ENCODE measurements at places on chromosomes 5 and 9. TPM values are rescaled to one million over a fixed set of nuclear protein-coding genes. Genes with fewer than 3 reads are reported as not detected.
A peak's percentile ranks its signal among the peaks of the same experiment; 100 is the strongest.

DNA sequence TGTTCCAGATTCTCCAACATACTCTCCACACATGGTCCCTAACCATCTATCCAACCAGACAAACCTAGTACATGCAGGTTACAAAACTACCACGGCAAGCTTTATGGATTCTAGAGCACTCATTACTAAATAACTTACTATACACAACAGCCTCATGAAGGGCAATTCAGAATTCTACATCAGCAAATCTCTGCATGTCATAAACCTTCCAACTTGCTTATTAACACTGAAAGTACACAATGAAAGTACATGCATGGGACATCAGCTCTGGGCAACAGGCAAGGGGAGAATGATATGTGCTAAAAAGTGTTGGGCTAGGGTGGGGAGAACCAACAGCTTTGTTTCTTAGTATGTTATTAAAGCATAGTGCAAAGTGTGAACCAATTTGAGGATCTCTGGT, 70.4 kb downstream of the TLE1 start:
- H3K4me3 ChIP-seq, result no peak overlapping the region
- peaks cover 64% of the 10 kb centered on the region for H3K36me3 ChIP-seq
- no peaks in the 10 kb centered on the region for H3K27me3 ChIP-seq
- no peak for DNase-seq
- peaks cover 40% of the 10 kb centered on the region for H3K4me1 ChIP-seq
- peak overlapping the region; percentile 16 for H3K27ac ChIP-seq

GRCh38 chr9:567128-567746, 274.3 kb upstream of the DMRT1 start:
- H3K36me3 ChIP-seq, result peaks cover 30% of the 10 kb centered on the region

Gene C9orf153
- not detected for total RNA-seq

DNA sequence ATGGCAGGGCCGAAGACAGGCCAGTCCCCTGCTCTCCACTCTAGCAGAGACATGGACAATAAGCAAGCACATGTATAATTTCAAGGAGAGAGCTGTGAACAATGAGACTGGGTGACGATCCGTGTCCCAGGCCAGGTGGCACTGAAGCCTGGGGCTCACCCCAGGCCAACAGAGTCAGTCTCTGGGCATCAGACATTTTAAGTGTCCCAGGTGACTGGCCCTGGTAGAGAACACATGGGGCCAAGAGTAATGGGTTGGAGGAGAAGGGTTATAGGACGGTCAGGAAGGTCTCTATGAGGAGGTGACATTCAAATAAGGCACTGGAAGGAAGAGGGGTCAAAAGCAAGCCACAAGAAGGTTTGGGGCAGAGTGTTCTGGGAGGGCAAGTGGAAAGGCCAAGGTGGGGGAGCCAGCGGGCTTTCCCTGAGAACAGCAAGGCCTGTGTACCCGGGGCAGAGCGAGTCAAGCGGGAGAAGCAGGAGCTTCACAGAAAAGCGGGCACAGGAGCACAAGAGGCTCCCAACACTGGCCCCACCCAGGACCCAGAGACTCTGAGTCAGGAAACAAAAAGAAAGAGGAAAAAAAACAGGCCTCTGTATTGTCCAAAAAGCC, 1.1 kb upstream of the AKNA start:
- no peak overlapping the region for H3K4me3 ChIP-seq
- no peaks in the 10 kb centered on the region for H3K36me3 ChIP-seq

Gene IL33
- total RNA-seq, result not detected

DNA sequence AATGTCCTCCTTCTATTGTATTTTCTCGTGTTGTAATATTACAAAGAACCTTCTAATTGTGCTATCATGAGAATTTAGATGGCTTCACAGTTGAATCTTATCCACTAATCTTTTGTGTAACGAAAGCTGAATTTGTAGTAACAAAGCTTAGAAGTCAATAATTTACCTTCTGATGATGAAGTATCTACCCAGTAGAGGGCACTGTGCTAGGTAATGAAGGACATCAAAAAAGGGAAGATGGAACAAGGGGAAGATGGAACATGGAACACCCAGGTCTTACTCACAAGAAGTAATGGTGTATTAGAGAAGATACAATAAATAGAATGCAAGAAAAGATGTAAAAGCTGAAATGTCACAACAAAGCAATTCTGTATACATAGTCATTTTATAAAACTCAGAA, 131.0 kb upstream of the CCNG1 start:
- no peak overlapping the region for H3K27ac ChIP-seq
- no peak for DNase-seq
- no peak overlapping the region for H3K4me3 ChIP-seq

Gene ST8SIA4
- 1.3 TPM for total RNA-seq

- DNase-seq, result no peak
- peak overlapping the region; percentile 86 for H3K4me3 ChIP-seq
- H3K4me1 ChIP-seq, result peaks cover 31% of the 10 kb centered on the region
- peaks cover 2% of the 10 kb centered on the region for H3K36me3 ChIP-seq
- H3K27me3 ChIP-seq, result no peaks in the 10 kb centered on the region
- peak overlapping the region; percentile 39 for H3K27ac ChIP-seq
These were observed 3.3 kb downstream of the UBE2R2 start for GRCh38 chr9:33820231-33820745.

- H3K36me3 ChIP-seq, result 0 out of 2 replicates have a peak, but pooled peaks cover 3% of the 10 kb centered on the region
- H3K4me1 ChIP-seq, result peaks cover 12% of the 10 kb centered on the region
- H3K27me3 ChIP-seq, result no peaks in the 10 kb centered on the region
- no peak for DNase-seq
These were observed 16.2 kb downstream of the UHRF2 start for GRCh38 chr9:6428940-6429889.

Gene INSL6
- total RNA-seq, result not detected

Gene SLC34A3
- total RNA-seq, result 0.13 TPM

GRCh38 chr9:8489835-8490234, 690.3 kb upstream of the DMAC1 start:
- H3K4me3 ChIP-seq, result no peak overlapping the region
- peaks cover 4% of the 10 kb centered on the region for H3K36me3 ChIP-seq
- DNase-seq, result no peak
- H3K27me3 ChIP-seq, result no peaks in the 10 kb centered on the region
- peaks cover 9% of the 10 kb centered on the region for H3K4me1 ChIP-seq

Gene SH2D3C
- total RNA-seq, result 5.4 TPM

DNA sequence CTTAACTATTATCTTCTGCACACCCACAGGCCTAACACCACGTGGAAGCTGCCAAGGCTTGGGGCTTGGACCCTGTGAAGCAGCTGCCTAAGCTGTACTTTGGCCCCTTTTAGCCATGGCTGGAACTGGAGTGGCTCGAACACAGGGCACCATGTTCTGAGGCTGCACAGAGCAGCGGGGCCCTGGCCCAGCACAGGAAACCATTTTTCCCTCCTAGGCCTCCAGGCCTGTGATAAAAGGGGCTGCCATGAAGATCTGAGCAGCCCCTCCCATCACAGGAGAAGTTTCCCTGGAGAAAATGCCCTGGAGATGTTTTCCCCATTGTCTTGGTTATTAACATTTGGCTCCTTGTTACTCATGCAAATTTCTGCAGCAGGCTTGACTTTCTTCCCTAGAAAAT, 126.3 kb downstream of the MELK start:
- H3K4me1 ChIP-seq, result no peaks in the 10 kb centered on the region
- no peak overlapping the region for H3K27ac ChIP-seq
- peaks cover 24% of the 10 kb centered on the region for H3K36me3 ChIP-seq

DNA sequence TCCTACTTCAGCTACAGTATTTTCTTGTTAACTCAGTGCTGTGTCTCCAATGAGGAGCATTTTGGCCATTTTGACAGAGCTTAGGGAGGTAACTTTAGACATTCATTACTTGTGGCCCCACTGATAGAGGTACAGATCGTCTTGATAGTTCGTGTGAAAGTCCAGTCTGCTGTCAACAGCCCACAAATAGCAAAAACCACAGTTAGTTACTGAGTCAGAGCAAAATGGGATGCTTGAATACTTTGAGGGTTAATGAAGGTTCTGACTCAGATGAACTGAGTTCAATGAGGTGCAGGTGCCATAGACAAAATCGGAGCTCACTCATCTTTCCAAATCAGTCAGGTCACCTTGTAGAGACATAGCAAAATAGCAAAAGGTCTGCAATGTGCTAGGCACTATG, 163.1 kb upstream of the TLE4 start:
- no peaks in the 10 kb centered on the region for H3K27me3 ChIP-seq
- no peaks in the 10 kb centered on the region for H3K36me3 ChIP-seq
- peaks cover 22% of the 10 kb centered on the region for H3K4me1 ChIP-seq
- no peak for DNase-seq
- H3K27ac ChIP-seq, result no peak overlapping the region

DNA sequence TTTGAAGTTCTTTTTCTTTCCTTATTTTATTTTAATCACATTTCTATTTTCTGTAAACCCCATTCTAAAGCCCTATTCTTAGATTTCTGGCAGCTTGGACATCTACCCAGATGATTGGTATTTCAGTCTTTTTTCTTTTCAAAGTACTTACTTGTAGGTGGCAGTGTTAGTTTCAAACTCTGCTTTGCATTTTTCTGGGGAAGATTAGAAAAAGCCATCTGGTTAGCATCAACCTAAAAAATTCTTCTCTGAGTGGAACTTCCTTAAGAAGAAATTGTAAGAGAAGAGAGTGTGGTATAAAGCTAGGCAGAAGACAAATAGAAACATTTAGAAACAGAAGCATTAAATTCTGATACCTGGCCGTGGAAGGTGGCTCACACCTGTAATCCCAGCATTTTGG, 17.2 kb upstream of the TENT2 start:
- no peak overlapping the region for H3K4me3 ChIP-seq
- no peak for DNase-seq

GRCh38 chr5:7419846-7420245, 23.9 kb downstream of the ADCY2 start:
- peaks cover 85% of the 10 kb centered on the region for H3K4me1 ChIP-seq
- no peaks in the 10 kb centered on the region for H3K27me3 ChIP-seq
- H3K36me3 ChIP-seq, result peaks cover 67% of the 10 kb centered on the region
- peak; percentile 51 for DNase-seq

DNA sequence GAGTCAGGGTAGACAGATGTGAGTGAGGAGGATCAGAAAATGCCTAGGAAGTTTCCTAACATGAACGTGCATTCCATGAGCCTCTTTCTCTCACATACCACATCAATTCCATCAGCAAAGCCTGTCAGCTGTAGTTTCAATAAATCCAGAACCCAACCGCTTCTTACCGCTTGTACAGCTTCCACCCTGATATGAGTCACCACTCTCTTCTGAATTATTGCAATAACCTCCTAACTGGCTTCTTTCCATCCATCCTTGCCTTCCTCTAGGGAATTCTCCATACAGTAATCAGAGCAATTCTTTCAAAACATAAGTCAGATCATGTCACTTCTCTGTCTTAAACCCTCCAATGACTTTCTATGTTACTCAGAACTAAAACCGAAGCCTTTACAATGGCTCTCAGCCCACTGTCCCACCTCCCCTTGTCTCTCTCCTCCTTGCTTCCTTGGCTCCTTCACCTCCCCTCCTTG, 8.1 kb upstream of the RAD23B start:
- no peak overlapping the region for H3K27ac ChIP-seq
- 0 out of 2 replicates have a peak, but pooled peaks cover 8% of the 10 kb centered on the region for H3K4me1 ChIP-seq
- no peak for DNase-seq
- no peak overlapping the region for H3K4me3 ChIP-seq
- no peaks in the 10 kb centered on the region for H3K27me3 ChIP-seq

DNA sequence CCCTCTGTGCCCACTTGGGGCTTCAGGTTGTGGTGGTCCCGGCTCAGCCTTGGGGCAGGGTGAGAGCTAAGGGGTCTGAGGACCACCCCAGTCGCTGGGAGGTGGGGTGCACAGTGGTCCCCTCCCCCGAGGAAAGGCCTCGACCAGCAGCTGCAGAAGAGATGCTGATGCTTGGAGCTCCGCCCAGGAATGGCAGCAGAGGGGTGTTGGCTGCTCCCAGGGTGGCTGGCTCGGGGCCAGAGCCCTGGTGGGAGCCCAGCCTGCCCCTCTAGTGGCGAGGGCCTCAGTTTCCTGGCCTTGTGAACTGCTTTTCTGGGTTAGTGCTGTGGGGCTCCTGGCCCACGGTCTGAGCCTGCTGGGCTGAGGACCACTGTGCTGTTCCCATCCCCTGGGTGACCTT, 1.2 kb downstream of the DIPK1B start:
- H3K27ac ChIP-seq, result no peak overlapping the region
- H3K4me1 ChIP-seq, result peaks cover 4% of the 10 kb centered on the region
- no peaks in the 10 kb centered on the region for H3K36me3 ChIP-seq
- DNase-seq, result no peak

DNA sequence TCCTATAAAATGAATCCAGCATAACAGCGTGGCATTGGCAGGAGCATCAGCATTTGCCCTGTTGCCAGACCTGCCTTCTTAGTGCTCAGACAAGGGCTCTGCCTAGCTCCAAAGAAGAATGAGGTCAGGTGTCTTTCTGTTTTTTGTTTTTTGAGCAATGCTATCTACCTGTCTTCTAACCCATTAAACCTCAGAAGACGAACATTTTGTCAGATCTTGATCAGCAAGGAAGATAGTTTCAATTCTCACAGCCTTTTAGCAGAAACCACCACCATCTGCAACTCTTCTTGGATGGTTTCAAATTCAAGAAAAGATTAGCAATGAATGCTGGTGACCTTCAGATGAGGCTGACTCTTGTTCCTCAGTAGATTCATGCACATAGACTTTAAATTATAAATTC, 103.5 kb upstream of the IQGAP2 start:
- no peak for DNase-seq
- H3K36me3 ChIP-seq, result no peaks in the 10 kb centered on the region
- H3K27me3 ChIP-seq, result peaks cover 13% of the 10 kb centered on the region
- H3K4me1 ChIP-seq, result peaks cover 22% of the 10 kb centered on the region
- H3K27ac ChIP-seq, result no peak overlapping the region
- no peak overlapping the region for H3K4me3 ChIP-seq

Gene STPG3
- total RNA-seq, result 0.21 TPM

Gene NME5
- total RNA-seq, result 0.74 TPM

Gene GHR
- 0.53 TPM for total RNA-seq

DNA sequence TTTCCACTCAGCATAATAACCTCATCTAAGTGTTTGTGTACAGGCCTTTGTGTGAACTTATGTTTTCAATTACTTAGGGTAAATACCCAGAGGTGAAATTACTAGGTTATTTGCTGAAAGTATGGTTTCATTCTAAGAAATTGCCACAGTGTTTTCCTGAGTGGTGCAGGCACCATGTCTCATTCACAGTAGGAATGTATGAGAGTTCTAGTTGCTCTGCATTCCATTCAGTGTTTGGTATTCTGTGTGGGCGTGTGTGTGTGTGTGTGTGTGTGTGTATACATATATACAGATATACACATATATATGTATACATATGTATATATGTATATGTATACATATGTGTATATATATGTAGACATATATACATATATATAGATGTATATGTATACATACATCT, 8.8 kb upstream of the SVEP1 start:
- H3K27ac ChIP-seq, result no peak overlapping the region
- H3K4me1 ChIP-seq, result peaks cover 14% of the 10 kb centered on the region

- no peaks in the 10 kb centered on the region for H3K36me3 ChIP-seq
- H3K27ac ChIP-seq, result no peak overlapping the region
- peaks cover 4% of the 10 kb centered on the region for H3K4me1 ChIP-seq
- no peaks in the 10 kb centered on the region for H3K27me3 ChIP-seq
These were observed 507.8 kb upstream of the MPDZ start for GRCh38 chr9:13787234-13787833.

Measured in WTC11 (cell line).